ENCODE measurements at places on chromosomes 5 and 9. TPM values are rescaled to one million over a fixed set of nuclear protein-coding genes. Genes with fewer than 3 reads are reported as not detected.

The GAS1 gene
- 0.12 TPM for total RNA-seq

The SUSD3 gene
- total RNA-seq, result 68.7 TPM

The PCDHB13 gene
- not detected for total RNA-seq

The ANKRD18A gene
- total RNA-seq, result 10.9 TPM

DNA sequence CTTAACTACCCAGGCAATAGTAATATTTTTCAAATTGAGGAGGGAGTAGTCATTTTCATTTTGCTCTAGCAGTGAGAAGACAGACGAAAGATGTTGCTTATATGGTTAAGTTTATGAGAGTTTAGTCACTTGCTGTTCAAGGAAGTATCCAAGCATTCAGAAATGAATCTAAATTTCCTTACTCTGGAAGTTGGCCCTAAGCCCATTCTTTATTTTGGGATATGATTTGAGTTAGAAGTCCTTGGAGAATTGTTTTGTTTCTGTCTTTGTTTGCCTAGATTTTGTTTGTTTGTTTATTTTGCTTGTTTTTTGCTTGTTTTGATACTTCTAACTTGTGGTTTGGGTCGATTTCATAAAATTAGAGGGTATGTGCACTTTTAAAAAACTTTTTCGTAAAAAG, 146.4 kb upstream of the FGF10 start:
- DNase-seq, result no peak
- H3K4me1 ChIP-seq, result no peaks in the 10 kb centered on the region
- no peak overlapping the region for H3K27ac ChIP-seq
- H3K27me3 ChIP-seq, result no peaks in the 10 kb centered on the region
- H3K36me3 ChIP-seq, result no peaks in the 10 kb centered on the region
- H3K4me3 ChIP-seq, result no peak overlapping the region

DNA sequence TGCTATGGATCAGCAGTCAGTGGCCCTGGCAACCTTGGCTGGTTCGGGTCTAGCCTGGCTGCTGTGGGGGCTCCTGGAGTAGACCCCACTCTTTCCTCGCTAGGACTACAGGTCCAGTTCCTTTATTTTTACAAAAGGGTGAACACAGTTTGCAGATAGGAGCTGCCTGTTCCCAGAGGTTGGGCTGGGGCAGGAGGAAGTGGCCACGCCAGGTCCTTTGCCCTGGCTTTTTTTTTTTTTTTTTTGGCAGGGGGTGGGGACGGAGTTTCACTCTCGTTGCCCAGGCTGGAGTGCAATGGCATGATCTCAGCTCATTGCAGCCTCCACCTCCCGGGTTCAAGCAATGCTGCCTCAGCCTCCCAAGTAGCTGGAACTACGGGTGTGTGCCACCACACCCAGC, 7.9 kb downstream of the SLC2A6 start:
- no peak overlapping the region for H3K4me3 ChIP-seq
- H3K27me3 ChIP-seq, result no peaks in the 10 kb centered on the region
- H3K27ac ChIP-seq, result no peak overlapping the region
- H3K36me3 ChIP-seq, result no peaks in the 10 kb centered on the region
- H3K4me1 ChIP-seq, result no peaks in the 10 kb centered on the region
- DNase-seq, result no peak

- H3K4me1 ChIP-seq, result peaks cover 4% of the 10 kb centered on the region
- DNase-seq, result no peak
- H3K36me3 ChIP-seq, result no peaks in the 10 kb centered on the region
- no peak overlapping the region for H3K27ac ChIP-seq
Observed at GRCh38 chr5:76861612-76862011, 11.8 kb downstream of the S100Z start.
